Progenitor cell of endocrine pancreas (in vitro differentiated cells): ENCODE measurements at places on chromosomes 11 and 22. TPM values are rescaled to one million over a fixed set of nuclear protein-coding genes. Genes with fewer than 3 reads are reported as not detected.

DNA sequence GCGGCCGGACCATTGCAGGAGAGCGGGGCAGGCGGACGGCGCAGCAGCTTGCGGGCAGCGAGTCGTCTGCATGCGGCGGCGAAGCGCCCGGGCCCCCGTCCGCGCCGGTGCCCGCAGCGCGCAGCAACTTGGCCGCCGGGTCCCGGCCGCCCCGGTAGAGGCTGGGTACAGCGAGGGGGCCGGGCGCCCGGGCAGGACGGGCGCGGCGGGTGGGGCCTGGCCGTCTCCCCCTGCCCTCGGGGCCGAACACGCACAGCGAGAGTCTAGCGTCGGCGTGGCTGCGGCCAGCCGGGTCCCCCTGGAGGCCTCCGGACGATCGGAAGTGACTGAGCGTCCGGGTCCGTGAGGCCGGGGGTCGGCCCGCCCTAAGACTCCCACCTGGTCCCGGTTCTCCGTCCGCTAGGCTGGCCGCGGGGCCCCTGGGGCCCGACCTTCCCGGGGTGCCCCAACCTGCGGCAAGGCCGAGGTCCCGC is 775 bp upstream of the TRABD start:
- no peak for DNase-seq

DNA sequence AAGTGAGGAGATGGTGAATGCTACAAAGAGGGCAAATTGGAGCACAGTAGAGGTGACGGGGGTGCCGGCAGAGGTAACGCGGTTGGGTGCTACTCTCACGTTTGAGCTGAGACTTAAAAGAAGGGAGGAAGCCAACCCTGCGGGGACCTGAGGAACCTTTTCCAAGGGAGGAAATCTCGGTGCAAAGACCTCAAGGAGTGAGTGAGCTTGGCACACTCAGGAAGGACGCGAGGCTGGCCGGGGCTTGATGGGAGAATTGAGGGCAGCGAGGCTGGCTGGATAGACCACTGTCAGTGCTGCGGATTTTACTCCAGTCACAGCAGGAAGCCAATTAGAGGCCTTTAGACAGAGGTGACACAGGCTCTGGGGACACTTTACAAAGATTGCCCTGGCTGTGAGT is 25.0 kb downstream of the TSKU start:
- no peak for DNase-seq

DNA sequence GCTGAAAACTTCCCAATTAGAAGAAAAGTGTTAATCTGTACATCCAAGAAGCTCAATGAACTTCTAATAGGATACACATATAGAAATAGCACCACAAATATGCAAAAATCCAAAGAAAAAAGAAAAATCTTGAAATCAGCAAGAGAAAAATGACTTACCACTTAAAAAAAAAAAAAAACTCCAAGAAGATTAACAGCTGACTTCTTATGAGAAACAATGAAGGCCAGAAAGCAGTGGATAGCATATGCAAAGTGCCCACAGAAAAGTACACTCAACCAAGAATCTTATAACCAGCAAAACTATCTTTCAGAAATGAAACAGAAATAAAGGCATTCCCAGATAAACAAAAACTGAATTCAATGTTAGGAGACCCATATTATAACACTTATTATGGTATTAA is 29.9 kb upstream of the OR5B12 start:
- DNase-seq = no peak

DNA sequence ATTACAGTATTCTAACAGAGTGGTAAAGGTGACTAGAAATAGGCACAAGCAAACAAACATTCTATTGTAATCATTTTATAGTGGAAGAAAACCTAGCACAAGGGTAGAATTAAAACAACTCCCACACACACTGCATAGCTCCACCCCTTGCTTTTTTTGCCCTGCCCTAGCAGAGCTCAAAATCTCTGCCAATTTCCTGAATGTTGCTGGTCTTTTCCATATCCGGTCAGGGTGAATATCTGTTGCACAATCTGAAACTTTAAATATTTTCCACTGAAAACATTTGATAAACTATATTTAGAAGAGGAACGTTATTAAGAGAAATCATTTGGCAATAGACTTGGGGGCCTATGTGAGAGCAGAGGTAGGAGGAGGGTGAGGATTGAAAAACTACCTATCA is 2.7 kb downstream of the SPA17 start:
- no peak for DNase-seq

DNA sequence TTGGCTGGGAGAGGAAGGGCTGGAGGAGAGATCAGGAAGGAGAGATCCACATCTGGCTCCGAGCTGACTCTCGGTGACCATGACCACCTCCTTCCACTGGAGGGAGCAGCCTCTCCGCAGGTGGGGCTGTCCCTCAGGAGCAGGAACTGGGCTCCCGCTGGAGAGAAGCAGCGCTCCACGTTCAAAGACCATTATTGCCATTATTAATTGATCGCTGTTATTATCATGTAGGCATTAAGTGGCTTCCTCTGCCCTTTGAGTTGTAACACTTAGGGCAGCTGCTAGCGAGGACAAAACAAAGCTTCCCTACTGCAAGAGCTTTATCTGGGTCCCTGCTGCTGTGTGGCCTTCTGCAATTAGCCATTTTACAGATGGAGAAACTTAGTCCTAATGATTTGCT is 251.9 kb downstream of the ST3GAL4 start:
- DNase-seq = peak; percentile 47

GRCh38 chr11:124844664-124845079 is 20.6 kb upstream of the ROBO3 start:
- DNase-seq = no peak

GRCh38 chr22:38842512-38843200 is 1.2 kb downstream of the NPTXR start:
- DNase-seq = no peak

- no peak for DNase-seq
Measured at GRCh38 chr11:3194016-3194816, 24.4 kb downstream of the MRGPRG start.

- DNase-seq = no peak
Measured at GRCh38 chr22:42313204-42313603, 42.8 kb upstream of the TCF20 start.

GRCh38 chr11:47357985-47358730 is 5.7 kb upstream of the MYBPC3 start:
- DNase-seq = no peak

The MPST gene
- total RNA-seq = 98.2 and 101 TPM in 2 replicates

The F2 gene
- total RNA-seq = 21.8 and 22.8 TPM in 2 replicates

The FUT4 gene
- total RNA-seq = 6.6 and 7.1 TPM in 2 replicates

The CSNK2A3 gene
- 1.3 TPM in 2 replicates for total RNA-seq

The PGA4 gene
- 0.36 and 0.81 TPM in 2 replicates for total RNA-seq

The OR5A1 gene
- not detected in 2 replicates for total RNA-seq

The MFRP gene
- total RNA-seq = not detected in 2 replicates

The SCN2B gene
- 0.05 and 0.07 TPM in 2 replicates for total RNA-seq
